ENCODE measurements at places on chromosomes 7 and 10.

GRCh38 chr10:122845783-122846332 is at the start of gene CUZD1:
Gene CUZD1, minus strand, starts transcription at chr10:122845857. Its CDS starts 14 bp downstream, at chr10:122845843.
- no peak for DNase-seq

- DNase-seq, result no peak
These were observed 651 bp upstream of the ARPC1A start for GRCh38 chr7:99325001-99325493.

GRCh38 chr10:33224251-33224965 is 110.1 kb downstream of the NRP1 start:
- DNase-seq, result no peak

DNA sequence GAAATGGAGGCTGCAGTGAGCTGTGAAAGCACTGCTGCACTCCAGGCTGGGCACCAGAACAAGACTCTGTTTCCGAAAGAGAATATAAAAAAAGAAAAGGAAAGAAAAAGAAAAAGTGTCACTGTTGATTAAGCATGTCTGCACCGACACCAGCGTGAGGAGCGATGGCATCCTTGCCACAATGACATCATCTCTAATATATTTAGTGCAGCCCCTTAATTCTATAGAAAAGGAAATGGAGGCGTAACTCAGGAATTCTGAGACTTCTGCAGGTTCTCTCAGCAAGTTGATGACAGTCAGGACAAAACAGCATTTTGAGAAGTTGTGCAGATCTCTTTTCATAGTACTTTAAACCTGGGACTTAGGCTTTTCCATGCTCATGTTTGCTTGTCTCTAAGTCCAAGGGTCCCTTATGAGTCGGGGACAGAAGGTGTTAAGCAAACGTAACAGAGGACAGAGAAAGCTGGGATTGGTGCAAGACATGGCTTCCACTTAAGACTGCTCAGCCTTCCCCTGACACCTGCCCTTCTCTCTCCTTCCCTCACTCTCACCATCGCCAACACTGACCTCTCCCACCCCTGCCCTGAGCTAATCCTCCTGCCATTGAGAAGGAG is 16.9 kb upstream of the ANKRD1 start:
- DNase-seq, result no peak

DNA sequence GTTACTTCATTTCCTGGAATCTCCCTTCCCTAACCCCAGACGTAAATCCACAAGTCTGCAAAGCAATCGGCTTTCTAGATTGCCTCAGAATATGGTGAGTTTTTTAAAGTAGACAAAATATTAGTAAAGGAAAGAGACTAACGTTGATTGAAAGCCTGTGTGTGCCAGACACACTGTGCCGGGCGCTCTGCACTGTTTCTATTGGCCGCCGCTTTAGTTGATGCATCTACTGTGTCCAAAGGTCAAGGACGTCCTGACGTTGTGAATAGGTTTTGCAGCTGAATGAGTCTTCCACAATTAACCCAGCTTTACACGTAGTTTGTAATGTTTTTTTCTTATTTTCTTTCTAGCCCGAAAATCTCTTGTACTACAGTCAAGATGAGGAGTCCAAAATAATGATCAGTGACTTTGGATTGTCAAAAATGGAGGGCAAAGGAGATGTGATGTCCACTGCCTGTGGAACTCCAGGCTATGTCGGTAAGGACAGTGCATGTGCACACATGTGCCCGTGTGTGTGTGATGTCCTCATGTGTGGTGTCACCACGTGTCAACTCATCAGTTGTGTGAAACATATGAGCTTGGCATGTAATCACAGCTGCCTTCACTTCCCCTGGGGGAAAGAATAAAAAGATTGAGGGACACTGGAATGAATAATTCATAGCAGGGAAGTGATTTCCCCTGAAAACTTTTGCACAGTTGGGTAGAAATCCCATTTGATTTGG is 232.0 kb downstream of the CCDC3 start:
- no peak for DNase-seq

- no peak for DNase-seq
These were observed 120.3 kb upstream of the CELF2 start for GRCh38 chr10:10897400-10897799.

DNA sequence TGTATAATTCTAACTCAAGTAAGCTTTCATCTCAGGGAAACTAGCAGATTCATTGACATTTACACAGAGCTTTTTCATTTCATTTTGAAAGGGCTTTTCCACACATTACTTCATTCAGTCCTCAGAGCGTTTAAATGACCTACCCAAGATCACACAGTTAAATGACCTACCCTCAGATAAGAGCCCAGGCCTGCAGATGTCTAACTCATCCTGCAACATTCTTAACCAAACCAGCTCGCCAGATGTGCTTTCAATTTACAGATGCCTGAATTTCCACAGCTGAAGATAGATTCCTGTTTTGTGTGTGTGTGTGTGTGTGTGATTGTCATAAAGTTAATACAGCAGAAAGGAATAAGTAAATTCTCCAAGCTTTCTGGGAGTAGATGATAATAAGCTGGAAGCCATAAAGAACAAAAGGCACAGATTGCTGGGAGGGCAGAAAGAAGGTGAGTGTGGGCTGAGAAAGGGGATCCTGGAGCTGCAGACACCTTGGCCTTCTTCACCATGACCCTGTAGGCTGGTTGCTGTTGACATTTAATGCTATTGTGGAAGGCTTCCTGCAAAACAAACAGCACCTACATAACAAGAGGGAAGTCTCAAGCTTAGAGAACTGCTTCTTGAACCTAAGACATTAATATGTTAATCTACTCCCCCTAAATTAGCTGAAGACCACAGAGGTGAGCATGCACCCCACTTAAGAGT is 489.7 kb upstream of the CELF2 start:
- DNase-seq, result no peak
